Activated T-helper 1 cell treated with anti-CD3 and anti-CD28 coated beads, Interleukin-2, amount 50 U/mL, for 16 hours (primary cell): ENCODE measurements at places on chromosomes 16 and 17.

- DNase-seq: no peak
Observed at GRCh38 chr17:36498155-36498554, 11.7 kb downstream of the ZNHIT3 start.

- DNase-seq: no peak
Observed at GRCh38 chr16:84670063-84670462, 21.8 kb downstream of the KLHL36 start.

GRCh38 chr16:58753711-58754134 lies 19.6 kb upstream of the GOT2 start:
- DNase-seq: no peak

DNA sequence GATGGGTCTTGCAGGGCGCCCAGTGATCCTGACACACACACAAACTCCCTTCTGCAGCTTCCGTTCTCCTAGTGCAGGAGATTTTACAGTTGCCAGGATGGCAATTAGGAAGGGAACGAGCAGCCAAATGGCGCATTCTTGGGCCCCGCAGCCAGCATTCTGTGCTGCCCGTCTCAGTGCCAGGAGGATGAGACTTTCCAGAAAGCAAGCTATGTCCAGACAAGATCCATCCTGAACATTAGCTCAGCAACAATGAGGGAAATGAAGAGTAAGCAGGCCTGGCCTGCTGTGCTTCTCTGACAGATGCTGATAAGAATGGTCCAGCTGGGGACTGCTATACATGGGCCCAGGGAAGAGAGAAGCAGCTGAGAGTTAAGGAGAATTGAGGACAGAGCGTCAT lies 16.5 kb downstream of the SPPL2C start:
- DNase-seq: no peak

DNA sequence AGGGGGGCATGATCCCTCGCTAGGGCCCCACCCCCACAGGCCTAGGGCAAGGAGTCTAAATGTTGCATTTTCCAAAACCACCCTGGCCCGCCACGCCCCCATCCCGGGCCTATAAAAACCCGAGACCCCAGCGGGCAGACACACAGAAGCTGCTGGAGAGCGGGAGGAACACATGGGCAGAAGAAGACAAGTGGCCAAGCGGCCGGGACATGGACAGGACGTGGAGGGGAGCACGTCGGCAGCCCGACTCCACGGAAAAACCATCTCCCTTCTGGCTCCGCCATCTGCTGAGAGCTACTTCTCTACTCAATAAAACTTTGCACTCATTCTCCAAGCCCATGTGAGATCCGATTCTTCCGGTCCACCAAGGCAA lies 34.1 kb upstream of the ENPP7 start:
- no peak for DNase-seq
